Activated effector memory CD4-positive, alpha-beta T cell treated with Interleukin-2 at 50 U/mL for 16 hours (primary cell): ENCODE measurements at places on chromosomes 5 and 9.

DNA sequence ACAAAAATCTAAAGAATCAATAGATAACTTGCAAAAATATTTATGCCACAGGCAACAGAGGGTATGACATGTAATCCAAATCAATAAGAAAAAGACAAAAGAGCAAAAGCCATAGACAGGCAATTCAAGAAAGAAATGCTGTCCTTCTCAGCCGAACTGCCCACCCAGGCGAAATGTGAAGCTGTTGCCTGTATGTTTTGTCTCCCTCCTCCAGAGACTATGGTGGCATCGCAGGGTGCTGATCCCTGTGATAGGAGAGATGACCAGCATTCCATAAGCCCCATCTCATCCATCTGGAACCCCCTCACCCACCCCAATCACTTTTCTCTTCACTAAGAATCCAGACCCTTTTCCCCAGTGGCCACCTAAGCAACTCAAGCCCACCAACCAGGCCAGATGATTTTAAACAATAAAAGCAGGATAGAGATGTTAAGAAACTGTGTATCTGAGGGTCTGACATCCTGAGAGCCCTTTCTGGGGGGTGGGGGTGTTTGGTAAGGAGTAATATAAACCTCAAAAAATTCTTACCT is 5.3 kb upstream of the ACSL6 start:
- no peak for DNase-seq

DNA sequence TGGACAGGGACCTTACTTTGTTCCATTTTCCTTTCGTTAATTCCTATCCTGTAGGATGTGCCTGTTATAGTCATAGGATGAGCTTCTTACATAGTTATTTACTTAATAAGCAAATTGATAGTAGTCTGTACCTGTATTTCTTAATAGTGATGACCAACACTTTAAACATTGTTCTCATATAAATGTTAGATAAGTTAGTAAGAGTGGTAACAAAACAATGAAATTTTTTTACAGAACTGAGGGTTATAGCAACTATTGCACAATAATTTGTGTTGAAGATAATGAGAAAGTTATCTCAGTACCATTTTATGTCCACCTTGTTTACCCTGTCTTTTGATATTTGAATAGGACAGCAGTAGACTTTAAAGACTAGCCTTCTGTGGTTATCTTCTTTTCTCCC is 162.9 kb upstream of the ELL2 start:
- DNase-seq = no peak

- no peak for DNase-seq
Measured at GRCh38 chr5:154575546-154576428, 97.8 kb upstream of the HAND1 start.

GRCh38 chr9:79698967-79699366 is 127.2 kb downstream of the TLE4 start:
- no peak for DNase-seq

DNA sequence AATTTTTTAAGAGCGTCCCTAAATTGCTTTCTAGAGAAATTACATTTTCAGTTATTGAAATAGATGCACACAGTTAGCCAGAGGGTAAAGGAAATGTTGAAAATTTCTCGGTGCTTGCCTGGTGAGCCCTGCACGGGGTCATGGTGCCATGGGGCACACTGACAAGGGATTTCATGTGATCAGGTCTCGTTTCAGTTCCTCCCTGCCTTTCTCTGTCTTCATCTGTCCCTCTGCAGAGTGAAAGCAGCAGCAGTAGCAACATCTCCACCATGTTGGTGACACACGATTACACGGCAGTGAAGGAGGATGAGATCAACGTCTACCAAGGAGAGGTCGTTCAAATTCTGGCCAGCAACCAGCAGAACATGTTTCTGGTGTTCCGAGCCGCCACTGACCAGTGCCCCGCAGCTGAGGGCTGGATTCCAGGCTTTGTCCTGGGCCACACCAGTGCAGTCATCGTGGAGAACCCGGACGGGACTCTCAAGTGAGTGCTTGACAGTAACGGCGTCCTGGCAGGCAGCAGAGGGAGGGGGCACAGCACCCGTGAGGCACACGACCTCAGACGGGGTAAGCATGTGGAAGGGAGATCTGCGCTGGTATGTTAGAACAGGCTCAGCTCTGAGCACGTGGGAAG is 89.1 kb upstream of the OTULINL start:
- DNase-seq = no peak

- no peak for DNase-seq
Measured at GRCh38 chr5:168443950-168444700, 42.1 kb upstream of the RARS1 start.

GRCh38 chr5:146586752-146587151 is 70.8 kb upstream of the GPR151 start:
- DNase-seq = no peak

GRCh38 chr9:34571481-34571810 is 18.1 kb downstream of the CNTFR start:
- DNase-seq = no peak
